ENCODE measurements at places on chromosomes 1 and 21.

GRCh38 chr1:97145321-97145956, 423.9 kb downstream of the PTBP2 start:
- DNase-seq: no peak

DNA sequence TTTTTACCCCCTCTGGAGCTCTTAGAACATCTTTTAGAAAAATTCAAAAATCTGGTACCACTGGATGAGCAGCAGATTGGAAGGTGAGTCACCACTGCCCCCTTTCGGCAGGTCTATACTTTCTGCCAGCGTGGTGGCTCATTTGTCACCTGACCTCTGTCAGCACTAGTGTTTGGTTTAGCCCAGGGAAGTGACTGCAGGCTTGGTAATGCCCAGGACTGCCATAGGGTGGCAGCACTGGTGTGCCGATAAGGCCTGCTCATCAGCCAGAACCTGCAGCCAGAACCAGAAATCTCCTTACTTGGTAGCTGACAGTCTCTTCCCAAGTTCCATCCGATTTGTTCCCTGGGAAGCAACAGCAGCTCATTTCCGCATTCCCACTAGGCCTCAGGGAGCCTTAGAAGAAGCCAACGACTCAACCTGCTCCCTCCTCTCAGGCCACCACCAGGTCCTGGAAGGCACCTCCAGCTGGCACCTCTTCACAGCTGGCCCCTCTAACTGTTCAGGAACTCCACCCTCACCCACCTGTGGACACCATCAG, 6.8 kb downstream of the SMIM12 start:
- DNase-seq: peak; percentile 91

DNA sequence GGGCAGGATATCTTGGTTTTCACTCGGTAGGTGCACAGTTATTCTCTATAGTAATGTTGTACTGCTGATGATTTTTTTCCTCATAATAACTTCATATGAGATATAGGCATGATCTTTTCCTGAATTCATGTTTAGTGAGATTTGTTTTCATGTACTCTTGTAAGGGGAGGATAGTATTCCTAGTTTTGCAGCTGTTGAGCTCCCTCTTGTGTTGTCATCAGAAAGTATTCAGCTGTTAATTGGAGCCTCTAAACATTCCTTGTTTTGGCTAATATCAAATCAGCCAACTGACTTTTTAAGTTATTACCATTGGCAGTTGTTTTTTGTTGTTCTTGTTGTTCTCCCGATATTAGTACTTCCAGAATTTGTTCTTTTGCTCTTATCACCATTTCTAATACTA, 24.4 kb downstream of the OR10R2 start:
- DNase-seq: no peak

- peak; percentile 22 for DNase-seq
Observed at GRCh38 chr21:26732432-26733221, 112.6 kb downstream of the ADAMTS1 start.

GRCh38 chr21:34307991-34308532, 55.7 kb upstream of the KCNE2 start:
- no peak for DNase-seq

- no peak for DNase-seq
Observed at GRCh38 chr21:19034041-19034440, 630.5 kb upstream of the TMPRSS15 start.

- DNase-seq: no peak
Observed at GRCh38 chr1:229170274-229170673, 100.6 kb upstream of the RAB4A start.

- no peak for DNase-seq
Observed at GRCh38 chr1:44035726-44036408, 4.6 kb upstream of the SLC6A9 start.

DNA sequence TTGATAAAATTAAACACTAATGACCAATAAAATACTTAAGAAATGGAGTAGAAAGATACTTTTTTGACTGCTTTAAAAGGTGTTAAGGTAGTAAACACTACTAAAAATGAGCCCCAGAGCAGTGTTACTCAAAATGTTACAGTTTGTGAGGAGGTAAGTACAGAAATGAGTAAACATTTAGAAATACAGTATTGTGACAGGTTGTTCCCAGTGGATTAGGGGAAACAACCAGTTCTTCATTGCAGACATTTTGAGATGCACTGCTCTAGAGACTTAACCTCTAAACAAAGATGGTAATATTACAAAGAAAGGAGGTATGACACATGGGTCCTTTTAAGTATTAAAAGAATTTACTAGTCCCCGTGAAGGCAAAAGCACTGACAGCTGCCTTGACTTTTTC, 12.7 kb downstream of the DHX9 start:
- DNase-seq: no peak

DNA sequence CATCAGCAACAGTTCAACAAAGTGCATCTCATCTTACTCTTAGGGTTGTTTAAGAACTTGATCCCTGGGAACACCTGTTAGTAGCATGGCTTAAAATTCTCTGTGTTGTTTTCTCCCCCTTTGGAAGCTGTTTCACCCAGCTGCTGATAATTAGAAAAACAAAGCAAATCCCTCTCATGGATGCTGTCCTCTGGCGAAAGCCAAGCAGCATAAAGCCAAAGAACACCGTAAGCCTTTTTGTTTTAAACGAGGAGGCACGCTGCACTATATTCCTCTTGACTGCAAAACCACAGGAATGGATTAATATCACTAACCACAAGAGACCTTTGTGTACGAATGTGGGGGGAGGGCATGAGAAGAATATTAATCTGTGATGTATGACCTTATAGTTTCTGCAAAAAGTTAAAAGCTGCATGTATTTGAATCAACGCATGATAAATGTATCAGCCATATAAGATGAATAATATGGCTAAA, 923.2 kb downstream of the LTN1 start:
- no peak for DNase-seq

GRCh38 chr1:229410370-229410691, 23.6 kb downstream of the ACTA1 start:
- DNase-seq: no peak

DNA sequence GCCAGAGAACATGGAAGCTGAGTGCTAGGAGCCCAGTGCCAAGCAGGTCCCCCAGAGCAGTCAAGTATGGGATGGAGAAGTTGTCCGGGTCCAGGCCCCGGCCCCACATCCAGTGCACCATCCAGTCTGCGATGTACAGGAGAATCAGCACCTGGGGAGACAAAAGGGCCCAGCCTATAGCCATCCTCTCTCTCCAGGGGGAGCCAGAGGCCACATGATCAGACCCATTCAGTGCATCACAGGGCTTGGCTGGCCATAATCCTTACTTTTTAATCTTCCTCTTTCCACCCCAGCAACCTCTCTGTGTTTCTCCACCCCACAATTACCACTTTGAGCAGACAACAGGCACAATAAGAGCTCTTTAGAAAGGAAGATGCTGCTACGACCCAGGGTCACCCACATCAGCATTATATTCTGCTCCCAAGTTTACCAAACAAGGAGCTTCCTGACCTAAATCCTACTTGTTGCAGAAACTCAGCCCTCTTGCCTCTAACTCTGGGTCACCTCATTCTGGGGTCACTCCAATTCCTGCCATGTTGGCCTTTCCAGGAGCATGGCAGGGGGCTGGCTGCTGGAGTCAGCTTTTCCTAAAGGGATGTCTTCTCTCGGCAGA, 16.4 kb upstream of the RAB29 start:
- DNase-seq: peak; percentile 59

GRCh38 chr1:243991650-243992049, 59.4 kb upstream of the ZBTB18 start:
- DNase-seq: no peak

- no peak for DNase-seq
Observed at GRCh38 chr1:150093805-150094204, 26.2 kb downstream of the VPS45 start.

- no peak for DNase-seq
Observed at GRCh38 chr1:70057500-70057899, 147.9 kb downstream of the LRRC40 start.

DNA sequence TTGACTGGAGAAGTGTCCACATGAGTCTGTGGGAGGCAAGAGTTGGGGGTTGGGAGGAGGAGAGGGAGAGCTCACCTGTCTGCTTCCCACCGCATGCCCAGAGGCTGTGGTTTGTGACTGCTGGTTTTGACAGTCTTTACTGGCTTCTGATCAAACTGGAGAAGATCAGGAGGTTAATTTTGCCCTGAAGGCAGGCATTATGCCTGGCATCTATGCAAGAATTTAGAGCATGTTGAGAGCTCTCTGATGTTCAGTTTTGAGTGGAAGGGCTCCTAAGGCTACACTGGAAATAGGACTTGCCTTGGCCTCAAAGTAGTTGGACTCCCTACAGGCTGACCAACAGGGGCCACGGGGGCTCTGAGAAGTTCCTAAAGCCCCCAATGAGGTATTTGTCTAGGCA, 101.6 kb downstream of the TLR5 start:
- no peak for DNase-seq

- DNase-seq: no peak
Observed at GRCh38 chr1:184191181-184191621, 139.7 kb downstream of the TSEN15 start.

DNA sequence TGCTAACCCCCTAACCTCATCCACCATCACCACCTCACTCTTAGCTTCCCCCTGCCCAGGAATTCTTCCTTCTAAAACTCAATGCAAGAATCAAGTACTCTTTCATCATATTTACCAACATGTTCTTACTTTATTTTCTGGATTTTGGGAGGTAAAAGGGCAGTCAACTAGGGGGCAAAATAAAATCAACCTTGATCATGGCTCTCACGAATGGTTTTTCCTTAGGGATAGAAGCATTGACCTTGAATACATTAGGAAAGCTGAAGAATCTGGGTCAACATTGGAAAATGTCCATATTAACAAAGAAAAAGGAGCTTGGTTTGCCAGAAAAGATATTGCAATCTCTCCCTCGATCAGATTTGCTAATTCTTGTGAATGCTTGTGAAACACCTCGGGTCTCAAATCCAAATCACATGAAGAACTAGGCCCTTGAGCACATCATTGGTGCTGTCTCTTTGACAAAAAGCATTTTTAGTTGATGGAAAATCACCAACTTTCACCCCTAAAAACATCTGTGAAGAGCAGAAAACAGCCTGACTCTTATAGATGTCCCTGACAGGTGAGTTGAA, 58.9 kb downstream of the ZC3H11B start:
- DNase-seq: no peak

DNA sequence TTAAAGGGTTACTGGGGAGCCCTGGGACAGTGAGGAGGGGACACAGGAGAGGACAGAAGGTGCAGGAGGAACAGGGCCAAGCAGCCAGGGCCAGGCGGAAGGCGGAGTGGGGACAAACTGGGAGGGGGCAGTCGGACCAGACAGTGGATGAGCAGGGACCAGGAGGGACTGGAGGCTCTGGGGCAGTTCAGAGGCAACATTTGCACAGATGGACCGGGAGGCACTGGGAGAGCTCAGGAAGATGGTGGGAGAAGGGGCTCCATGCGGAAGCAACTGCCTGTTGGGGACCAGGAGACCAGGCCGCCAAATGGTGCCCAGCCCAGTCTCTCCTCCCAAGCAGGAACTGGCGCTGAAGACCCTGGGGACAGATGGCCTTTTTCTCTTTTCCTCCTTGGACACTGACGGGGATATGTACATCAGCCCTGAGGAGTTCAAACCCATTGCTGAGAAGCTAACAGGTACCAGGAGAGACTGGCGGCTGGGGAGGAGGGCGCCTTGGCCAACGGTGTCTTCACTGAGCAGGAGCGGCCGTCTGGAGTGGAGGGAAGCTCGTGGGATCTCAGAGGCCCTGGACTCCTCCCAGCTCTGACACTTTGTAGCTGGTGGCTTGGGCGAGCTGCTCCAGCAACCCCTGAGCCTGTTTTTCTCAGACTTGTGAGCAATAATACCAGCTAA, 847 bp downstream of the SELENON start:
- DNase-seq: no peak

- no peak for DNase-seq
Observed at GRCh38 chr1:31105646-31106045, 40.1 kb upstream of the PUM1 start.

DNA sequence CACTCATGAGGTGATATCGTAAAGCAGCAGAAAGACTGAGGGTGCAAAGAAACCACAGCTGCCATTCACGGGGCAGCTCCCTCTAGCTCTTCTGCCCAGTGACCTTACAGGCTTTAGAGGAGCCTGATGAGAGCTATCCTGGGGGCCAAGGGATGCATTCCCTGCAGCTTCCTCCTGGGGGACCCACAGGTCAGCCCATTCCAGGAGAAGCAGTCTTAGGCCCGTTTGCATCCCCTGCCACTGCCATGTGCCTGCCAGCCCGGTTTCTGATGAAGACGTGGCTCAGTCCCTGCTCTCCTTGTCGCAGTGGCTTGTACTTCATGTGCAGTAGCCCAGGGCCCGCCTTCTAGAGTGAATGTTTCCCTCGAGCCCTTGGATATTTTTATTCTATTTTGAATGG, 22.8 kb downstream of the ATP5PO start:
- DNase-seq: no peak

DNA sequence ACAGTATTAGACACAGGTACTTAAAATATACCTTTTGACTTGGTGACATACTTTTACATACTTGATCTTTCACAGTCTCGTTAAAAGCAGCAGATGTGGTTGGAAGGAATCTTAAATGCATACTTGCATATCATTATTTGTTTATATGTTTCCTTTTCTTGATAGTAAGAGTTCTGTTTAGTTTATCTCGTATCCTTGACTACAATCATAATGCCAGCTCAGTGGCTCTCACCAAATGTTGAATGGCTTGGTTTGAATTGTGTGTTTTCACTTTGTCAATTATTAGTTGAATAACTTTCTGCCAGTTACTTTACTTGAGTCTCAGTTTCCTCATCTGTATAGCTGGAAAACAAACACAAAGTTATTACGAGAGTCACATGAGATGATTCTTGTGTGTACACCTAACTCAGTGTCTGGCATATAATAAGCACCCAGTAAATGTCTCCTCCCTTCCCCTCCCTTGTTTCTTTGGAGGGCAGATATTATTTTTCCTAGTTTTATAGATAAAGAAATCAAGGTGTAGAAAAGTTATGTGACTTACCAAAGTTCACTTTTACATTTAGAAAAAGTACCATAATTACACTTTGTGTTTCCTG, 131.6 kb upstream of the IVNS1ABP start:
- DNase-seq: no peak

DNA sequence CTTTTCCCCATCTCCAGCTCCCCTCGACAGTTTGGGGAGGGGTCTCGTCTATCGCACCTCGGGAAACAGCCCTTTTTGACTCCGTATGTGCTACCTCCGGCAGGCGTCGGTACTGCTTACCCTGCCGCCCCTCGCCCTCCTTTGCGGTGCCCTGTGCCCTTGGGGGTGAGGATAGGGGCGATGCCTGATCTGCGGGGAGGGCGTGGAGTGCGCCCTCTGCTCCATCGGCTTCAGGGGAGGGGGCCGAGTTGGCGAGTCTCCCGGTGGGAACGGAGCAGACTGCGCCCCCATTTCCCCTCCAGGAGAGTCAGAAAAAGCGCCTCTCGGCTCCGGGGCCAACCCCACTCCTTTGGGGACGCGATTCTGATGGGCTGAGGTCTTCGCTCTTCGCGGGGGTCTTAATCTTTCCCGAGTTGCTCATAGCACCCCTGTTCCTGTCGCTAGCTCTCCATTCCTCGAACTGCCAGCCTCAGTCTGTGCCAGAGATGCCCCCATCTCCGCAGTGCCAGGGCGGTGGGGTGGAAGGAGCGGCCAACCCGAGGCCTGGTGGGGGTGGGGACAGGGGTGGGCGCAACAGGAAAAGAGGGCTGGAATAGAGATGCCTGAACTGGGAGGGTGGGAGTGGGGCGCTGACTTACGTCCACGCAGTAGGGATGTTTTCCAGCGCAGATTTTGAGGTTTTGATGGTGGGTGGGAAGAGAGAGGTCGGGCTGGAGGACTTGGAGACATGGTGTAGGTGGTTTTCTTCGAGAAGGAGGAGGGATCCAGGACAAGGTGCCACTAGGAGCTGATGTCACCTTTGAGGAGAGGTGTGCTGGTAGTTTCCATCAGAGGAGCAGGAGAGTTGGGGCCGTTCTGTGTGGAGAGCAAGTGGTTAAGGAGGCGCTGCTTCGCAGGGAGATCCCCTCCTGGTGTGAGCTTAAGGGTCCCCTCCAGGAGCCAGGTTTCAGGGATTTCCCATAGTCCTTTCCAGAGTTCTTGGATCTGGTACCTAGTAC, 674 bp downstream of the PPFIA4 start:
- no peak for DNase-seq
